AG08396 (cell line): ENCODE measurements at places on chromosomes 5 and 9.
A peak's percentile ranks its signal among the peaks of the same experiment; 100 is the strongest.

GRCh38 chr5:120465436-120465961 lies 1.4 kb downstream of the PRR16 start:
- peak; percentile 72 for DNase-seq

DNA sequence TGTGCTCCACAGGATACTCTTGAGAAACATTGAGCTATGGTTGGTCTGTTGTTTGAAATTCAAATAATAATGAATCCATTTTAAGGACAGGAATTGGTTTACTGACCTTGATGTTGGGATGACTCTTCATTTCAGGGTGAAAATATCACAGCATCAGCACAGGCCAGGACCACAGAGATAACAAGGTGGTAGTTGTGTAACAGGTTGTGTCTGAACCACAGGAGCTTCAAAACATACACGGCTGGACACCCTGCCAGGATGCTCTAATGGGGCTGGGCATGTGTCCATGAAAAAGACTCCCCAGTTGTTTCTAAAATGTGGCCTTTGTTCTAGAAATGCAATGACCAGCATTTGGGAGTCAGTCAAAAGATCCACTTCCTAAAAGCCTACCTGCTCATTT lies 69.8 kb downstream of the ACO1 start:
- no peak for DNase-seq

DNA sequence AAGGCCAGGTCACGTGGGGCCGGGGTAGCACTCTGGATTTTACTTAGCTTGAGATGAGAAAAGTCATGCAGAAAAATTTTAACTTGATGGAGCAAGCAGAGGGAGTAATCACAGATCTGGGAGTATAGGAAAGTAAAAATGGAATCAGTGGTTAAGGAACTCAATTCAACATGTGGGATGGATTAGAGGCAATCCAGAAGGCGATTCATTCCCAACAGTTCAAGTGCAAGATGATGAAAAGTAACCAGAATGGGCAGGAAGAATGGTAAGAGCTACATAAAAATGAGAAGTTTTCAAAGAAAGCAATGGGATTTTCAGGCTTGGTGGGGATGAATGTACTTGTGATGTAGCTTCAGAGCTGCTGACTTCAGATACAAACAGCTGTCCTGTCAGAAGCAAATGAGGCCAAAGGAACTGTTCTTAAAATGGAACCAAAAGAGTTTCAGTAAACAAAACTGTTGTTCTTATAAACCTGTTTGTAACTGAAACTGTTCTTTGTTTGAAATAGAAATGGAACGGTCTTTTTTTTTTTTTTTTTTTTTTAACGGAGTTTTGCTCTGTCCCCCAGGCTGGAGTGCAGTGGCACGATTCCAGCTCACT lies 5.6 kb upstream of the SEC24A start:
- DNase-seq, result no peak

GRCh38 chr5:143064218-143064641 lies 294.1 kb downstream of the ARHGAP26 start:
- DNase-seq, result peak; percentile 14

DNA sequence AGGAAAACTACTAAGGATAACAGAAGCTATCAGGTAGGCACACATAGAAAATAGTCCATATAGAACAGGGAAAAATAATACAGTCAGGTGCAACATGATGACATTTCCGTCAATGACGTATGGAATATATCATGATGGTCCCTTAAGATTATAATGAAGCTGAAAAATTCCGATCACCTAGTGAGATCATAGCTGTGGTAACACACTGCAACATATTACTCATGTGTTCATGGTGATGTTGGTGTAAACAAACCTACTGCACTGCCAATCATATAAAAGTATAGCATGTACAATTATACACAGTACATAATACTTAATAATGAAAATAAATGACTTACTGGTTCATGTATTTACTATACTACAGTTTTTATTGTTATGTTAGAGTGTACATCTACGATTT lies 60.0 kb downstream of the MEGF9 start:
- no peak for DNase-seq

GRCh38 chr5:120706877-120707276 lies 242.8 kb downstream of the PRR16 start:
- no peak for DNase-seq

DNA sequence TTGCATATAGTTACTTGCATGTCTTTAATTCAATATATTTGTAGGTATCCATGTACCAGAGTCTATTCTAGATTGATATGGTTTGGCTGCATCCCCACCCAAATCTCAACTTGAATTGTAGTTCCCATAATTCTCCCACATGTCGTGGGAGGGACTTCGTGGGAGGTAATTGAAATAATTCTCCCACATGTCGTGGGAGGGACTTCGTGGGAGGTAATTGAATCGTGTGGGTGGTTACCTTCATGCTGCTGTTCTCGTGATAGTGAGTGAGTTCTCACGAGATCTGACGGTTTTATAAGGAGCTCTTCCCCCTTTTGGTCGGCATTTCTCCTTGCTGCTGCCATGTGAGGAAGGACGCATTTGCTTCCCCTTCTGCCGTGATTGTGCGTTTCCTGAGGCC lies 16.5 kb downstream of the FBXL7 start:
- DNase-seq, result no peak

DNA sequence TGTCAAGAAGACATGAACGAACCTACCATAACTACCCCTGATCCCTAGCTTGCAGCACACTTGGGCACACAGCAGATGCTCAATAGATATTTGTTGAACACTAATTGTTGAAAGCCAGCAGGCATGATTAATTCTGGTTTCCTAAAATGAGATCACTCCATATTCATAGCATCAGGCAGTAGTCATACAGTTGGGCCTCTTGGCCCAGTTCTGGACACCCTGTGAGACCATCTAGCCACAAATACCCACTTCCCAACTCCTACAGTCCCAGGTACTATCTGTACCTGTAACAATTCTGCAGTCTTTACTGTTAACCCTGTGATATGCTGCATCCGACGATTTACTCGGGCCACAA lies 24.2 kb downstream of the P4HA2 start:
- DNase-seq, result peak; percentile 56
